ENCODE measurements at places on chromosomes 1 and 21.

- DNase-seq = no peak
Observed at GRCh38 chr1:64754173-64754572, 9.3 kb downstream of the RAVER2 start.

DNA sequence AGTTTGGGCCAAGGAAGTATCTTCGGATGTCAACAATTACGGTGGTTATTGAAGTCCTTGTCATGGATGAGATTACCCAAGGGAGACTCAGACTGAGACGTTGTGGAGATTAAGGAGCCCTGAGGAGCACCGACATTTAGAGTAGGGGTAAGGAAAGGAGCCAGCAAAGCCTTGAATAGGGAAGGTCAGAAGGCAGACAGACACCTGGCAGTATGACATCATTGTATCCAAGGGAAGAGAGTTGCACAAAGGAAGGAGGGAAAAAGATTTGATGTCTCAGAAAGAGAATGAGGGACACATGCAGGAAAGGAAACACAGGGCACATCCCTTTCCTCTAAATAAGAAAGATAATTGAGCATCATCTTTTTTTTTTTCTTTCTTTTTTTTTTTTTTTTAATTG lies 11.7 kb downstream of the LAMC2 start:
- no peak for DNase-seq

GRCh38 chr1:87615491-87615890 lies 286.8 kb downstream of the LMO4 start:
- DNase-seq = no peak

GRCh38 chr21:19830446-19830845 lies 1167.8 kb upstream of the NCAM2 start:
- DNase-seq = no peak

DNA sequence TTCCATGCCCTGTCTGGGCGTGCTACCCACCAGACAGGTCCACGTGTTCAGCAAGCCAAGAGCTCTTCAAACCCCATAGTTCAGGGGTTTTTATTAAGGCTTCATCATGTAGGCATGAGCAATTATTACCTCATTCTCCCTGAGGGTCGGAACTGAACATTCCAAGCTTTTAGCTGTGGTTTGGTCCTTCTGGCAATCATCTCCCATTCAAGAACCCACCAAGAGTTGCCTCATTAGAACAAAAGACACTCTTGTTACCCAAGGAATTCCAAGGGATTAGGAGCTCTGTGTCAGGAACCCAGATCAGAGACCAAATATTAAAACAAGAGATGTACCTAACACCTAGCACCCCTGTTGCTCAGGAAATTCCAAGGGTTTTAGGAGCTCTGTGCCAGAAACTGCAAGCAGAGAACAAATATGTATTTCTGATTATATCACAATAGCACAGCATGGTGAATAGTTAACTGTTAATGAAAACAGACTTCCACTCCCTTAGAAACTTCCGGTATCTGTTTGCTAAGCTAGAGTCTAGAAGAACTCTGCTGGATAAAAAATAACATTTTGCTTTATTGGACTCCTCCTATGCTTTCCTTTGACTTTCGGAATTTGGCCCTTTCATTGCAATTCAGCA lies 201.2 kb upstream of the L1TD1 start:
- no peak for DNase-seq

DNA sequence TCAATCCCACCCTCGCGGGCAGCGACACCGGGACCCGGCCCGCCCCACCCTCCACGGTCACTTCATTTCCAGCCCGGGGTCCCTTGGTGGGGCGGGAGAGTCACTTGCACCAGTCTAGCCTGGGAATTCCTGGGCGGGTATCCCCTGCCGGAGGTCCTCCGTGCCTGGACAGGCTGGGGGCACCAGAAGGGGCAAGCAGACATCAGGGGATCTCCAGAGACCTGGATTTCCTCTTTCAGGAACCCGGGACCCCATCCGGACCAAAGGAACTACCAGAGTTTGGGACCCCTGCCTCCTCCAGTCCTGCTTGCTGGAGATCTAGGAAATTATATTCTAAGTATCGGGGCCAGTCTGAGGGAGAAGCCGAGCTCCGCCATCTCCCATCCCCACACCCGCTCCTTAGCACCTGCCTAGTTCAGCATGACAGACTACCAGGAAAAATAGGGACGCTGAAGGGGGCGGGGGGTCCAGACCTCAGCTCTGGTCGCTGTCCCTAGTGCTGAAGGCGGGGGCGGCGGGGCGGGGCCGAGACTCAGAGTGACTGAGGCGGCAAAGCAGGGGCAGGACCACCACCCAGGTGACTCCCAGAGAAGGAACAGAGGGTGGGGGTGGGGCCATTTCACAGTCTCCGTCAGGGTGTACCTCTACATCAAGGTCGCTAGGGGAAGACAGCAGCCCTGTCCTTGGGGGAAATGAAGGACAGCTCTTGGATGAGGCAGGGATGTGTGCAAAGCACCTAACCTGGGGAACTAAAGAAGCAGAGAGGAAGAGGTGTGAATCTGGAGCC lies 832 bp downstream of the HCN3 start:
- no peak for DNase-seq

GRCh38 chr21:23936224-23936623 lies 1671.1 kb downstream of the MRPL39 start:
- DNase-seq = no peak

- DNase-seq = no peak
Observed at GRCh38 chr1:173039626-173040025, 11.1 kb downstream of the TNFSF18 start.

DNA sequence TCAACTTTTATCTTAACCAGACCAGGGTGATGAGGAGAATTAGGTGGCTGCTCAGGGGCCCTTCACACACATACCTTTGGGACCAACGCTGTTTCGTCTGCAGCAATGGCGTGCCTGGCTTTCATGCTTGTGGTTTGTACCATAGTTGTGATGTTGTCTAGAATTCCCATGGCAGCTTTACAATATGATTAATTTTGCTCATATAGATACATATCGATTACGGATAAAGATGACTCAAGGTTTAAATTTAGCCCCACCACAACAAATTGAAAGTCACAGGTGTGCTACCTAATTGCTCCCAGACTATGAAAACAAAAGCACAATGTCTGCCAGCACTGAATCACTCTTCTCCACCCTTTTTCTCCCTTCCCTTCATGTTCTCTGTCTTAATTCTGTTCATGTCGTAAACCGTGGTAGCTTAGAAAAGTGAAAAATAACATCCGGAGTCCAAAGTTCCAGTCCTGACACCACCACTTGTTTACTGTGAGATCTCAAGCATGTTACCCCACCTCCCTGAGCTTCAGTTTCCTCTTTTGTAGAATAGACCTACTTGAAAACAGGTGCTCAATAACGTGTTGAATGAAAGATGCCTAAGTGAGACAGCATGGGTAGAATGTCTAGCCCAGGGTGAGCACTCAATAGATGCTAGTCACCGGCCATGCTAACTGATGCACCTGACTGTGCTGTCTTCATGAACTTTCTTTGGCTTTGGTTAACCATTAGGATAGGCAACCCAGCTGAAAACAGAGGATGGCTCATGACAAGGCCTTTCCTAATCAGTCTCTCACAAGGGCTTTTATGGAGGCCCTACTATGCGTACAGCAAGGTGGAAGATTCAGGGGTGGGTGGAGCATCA lies 22.1 kb upstream of the JUN start:
- DNase-seq = no peak

GRCh38 chr1:24683713-24684162 lies 40.6 kb downstream of the SRRM1 start:
- peak; percentile 95 for DNase-seq

Data from HCT116 (cell line).